HT-29 (cell line): ENCODE measurements at places on chromosomes 13 and 19. TPM values are rescaled to one million over a fixed set of nuclear protein-coding genes. Genes with fewer than 3 reads are reported as not detected.

POLD1 gene
- total RNA-seq, result 256 and 257 TPM in 2 replicates

NLRP9 gene
- total RNA-seq, result not detected in 2 replicates

CERS1 gene
- total RNA-seq, result not detected in 2 replicates

NDFIP2 gene
- 26.9 and 29.2 TPM in 2 replicates for total RNA-seq

ASF1B gene
- total RNA-seq, result 95.9 and 102 TPM in 2 replicates

DNA sequence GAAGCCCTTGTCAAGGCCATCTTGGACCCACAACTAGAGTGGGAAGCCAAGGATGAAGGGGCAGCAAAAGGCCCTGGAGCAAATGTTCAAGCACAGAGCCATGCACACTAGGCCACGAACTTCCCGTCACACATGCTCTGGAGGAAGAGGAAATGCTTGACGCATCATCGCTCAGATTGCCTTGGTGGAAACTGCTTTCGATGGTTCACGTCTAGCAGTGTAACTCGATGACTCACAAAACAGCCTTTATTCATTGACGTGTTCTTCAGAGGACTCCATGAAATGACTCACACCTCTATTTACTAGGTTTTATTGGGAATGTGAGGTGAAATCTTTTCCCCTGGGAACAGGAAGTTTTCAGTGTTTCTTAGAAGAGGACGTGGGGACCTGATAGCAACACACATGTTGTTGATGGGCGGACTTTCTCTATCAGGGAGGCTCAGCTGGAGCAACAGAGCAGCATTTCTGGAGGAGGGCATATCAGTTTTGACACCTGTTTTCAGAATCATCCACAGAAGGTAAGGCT is 79.8 kb upstream of the FLT1 start:
- peak; percentile 93 for DNase-seq

- no peak for DNase-seq
Measured at GRCh38 chr13:85671336-85671735, 127.9 kb downstream of the SLITRK6 start.

- no peak for DNase-seq
Measured at GRCh38 chr19:1941146-1942077, at the start of gene CSNK1G2. TSS of gene CSNK1G2 (plus strand) at chr19:1941172. CDS start at chr19:1969773, 28,601 bp downstream.

GRCh38 chr19:46392252-46392801 is 21.0 kb downstream of the CCDC8 start:
- no peak for DNase-seq

DNA sequence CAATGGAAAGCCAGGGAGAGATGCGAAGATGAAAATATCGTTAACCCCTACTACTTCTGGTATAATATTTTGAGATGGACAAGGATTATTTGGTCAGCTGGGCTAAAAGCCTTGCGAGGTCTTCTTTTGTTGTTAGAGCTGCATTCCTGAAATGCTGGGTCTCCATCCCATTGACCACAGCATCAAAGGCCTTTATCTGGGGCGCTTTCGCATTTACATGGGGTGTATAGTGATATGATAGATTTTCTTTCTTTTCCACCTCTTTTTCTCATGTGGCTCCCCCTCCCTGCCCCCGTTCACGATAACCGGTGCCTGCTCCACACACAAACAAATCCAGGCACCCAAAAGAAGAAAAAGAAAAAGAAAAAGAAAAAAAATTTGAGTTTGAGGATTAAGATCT is 77.5 kb downstream of the ZNF536 start:
- DNase-seq, result no peak

DNA sequence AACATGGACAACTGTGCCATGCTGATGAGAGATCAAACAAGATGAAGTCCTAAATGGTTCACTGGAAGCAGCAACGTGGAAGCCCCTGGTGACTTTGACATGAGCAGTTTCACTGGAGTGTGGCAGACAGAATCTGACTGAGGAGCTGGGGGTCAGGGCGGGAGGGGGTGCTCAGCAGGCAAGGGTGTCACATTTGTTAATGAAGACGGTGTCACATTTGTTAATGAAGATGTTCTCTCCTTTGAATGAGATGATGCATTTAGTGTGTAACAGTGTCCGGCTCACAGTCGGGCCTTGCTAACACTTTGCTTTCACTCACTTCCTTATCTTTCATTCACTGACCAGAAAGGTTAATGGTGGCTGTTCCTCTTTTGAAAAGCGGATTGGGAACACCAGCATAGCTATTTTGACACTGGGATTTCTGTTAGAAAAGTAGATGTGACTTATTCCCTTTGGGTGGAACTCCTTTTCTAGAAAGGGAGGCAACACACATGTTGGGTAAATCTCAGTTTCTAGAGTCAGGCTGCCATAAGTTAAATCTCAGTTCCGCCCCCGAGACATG is 693.7 kb downstream of the UQCRFS1 start:
- no peak for DNase-seq

- DNase-seq, result no peak
Measured at GRCh38 chr13:80442609-80443008, 101.7 kb upstream of the SPRY2 start.

- peak; percentile 76 for DNase-seq
Measured at GRCh38 chr19:5826531-5827341, 12.8 kb downstream of the FUT6 start.

GRCh38 chr13:34241332-34241731 is 423.4 kb downstream of the RFC3 start:
- no peak for DNase-seq

DNA sequence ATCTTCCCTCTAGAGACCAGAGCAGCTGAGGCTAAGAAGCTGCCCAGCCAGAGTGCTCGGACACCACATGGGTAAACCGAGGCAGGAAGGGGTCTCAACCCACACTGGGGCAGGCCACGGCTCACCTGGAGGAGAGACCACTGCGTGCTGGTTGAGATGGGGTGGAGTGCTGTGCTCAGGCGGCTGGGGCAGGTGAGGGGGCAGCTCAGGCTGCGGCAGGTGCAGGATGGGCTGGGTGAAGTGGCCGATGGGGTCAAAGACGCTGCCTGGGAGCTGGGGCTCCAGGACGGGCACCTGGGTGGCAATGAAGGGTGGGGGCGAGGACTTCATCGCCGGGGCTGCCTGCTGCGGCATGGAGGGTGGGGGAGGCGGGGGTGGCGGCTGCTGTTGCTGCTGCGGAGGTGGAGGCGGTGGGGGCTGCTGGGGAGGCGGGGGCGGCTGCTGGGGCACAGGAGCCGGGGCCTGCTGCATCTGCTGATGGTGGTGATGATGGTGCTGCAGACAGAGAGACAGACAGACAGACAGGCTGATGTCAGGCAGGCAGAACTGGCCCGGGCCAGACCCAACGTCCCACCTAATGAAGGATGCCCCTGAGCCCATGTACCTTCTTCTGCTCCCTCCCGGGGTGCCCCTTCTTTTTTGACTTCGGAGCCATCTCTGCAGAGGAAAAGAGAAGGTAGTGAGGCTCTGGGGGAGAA is 12.0 kb upstream of the EPHX3 start:
- DNase-seq, result no peak

DNA sequence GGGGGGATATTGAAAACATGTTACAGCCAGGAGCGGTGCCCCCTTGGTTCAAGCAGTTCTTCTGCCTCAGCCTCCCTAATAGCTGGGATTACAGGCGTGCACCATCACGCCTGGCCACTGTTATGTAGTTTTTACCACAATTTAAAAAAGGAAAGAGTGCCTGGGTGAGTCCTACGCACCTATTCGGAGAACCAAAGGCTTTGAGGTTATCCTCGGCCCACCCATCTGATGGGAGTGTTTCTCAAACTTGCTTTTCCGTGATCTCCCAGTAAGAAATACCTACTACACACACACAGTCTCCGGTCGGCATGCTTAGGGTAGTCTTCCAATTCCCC is 4.2 kb upstream of the GP6 start:
- no peak for DNase-seq

- DNase-seq, result no peak
Measured at GRCh38 chr13:106383791-106384190, 151.7 kb downstream of the EFNB2 start.

DNA sequence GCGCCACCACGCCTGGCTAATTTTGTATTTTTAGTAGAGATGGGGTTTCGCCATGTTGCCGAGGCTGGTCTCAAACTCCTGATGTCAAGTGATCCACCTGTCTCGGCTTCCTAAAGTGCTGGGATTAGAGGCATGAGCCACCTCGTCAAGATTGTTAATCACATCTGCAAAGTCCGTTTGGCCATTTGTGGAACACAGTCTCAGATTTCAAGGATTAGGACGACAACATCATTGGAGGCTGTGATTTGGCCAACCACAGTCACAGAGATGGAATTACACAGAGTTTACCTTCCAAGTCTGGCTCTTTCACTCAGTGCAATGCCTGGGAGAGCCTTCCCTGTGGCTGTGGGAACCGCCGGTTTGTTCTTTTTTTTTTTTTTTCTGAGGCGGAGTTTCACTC is 17.8 kb downstream of the SULT2B1 start:
- no peak for DNase-seq

DNA sequence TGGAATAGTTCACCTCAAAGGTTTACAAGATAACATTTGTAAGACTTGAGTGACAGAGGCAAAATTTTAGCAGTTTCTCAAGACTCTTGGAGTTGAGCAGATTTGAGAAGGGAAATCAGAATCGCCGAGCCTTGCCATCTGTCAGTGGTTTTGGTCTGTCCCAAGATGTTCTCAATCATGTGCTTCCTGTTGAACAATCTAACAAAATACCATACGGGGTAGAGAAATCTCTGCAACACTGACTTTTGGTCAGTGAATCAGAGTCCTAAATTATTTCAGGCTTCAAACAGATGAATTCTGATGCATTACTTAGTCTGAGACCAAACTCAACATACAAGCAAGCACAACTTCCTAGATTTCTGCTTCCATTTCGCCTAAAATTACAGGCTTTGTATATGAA is 3.8 kb downstream of the KCTD12 start:
- no peak for DNase-seq

- no peak for DNase-seq
Measured at GRCh38 chr19:56858026-56858425, 17.5 kb upstream of the PEG3 start.
